ENCODE measurements at places on chromosomes 11 and 22.

DNA sequence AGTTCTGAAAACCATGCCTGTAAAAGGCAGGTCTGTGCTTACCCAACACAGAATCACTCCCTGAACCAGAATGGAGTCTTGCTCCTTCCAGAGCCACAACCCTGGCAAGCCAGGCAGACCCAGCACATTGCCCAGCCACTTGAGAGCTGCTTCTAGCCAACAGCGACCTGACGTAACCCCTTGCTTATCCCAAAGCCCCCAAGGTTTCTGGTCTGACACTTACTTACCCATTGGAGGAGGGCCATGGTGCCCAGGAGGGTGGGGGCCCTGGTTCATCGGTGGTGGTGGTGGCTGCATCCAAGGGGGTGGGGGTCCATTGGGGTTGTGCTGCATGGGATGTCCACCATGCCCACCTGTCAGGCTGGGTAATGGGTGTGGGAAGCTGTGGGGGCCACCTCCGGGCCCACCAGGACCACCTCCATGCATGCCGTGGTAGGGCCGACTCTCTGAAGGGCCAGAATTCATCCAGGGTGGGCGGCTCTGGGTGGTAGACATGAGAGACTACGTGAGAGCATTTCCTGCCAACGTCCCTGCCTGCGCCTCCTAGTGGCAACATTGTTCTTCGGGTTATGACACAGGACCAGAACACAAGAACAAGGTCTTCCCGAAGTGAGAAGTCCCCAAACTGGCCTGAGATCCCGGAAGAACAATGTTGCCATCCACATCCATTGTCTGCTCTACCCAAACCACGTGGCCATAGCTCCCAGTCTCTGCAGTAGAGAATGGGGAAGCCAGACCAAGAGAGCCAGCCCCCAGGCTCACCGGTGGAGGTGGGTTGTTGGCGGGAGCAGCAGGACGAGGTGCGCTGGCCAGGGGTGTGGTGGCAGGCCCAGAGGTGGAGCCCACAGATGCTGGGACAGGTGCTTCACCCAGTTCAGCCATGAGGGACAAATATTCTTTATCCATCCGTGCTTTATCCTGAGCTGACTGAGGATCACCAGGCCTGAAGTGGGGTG is 7.8 kb upstream of the PYGM start:
- DNase-seq: peak; percentile 75

- DNase-seq: no peak
Observed at GRCh38 chr22:39220890-39221850, 23.6 kb downstream of the PDGFB start.

DNA sequence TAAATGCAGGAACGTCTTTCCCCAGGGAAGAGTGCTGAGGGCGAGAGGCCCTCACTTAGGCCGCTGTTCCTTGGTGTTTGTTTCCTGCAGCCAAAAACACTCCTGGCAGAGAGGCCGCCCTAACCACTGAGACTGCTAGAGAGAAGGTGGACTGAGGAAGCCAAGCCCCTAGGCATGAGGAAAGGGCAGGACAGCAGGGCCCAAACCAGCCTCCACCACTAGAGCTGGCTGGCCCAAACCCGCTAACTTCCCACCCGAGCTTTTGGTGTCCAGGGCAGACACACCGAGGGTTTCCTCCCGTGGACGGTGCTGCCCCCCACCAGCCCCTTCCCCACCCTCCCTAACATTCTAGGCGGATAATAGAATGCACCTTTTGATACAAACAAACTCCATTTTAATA is 6.0 kb downstream of the FGF19 start:
- DNase-seq: no peak

DNA sequence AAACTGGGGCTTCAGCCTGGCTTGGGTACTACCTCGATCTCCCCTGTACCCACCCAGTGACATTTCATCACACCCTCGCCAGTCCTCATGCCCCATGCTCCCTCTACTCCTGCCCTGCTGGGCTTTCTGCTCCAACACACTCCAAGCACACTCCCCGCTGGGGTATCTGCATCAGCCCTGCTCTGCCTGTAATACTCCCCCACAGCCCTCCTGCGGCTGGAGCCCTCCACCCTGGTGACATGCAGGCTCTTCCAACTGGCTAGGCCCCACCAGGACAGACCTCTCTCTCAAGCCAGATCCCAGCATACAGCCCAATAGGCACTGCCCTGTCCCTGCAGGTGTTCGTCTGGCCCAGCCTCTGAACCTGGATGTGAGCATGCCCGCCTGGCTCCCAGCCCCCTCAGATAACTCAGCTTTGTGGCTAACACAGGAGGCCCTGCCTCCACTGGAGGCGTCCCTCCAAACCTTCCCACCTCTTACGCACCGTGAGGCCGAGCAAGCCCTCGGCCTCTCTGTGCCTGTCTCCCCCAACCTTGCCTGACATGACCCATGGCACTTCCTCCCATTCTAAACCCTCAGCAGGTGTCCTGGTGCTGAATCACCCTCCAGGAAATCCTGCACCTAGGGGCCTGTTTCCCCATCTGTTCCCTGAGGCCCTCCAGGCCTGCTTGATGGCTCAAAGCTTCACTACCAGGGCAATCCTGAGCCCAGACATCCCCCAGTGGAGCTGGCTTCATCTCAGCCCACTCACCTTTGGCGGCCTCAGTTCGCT is 33.5 kb upstream of the TXNRD2 start:
- DNase-seq: no peak

DNA sequence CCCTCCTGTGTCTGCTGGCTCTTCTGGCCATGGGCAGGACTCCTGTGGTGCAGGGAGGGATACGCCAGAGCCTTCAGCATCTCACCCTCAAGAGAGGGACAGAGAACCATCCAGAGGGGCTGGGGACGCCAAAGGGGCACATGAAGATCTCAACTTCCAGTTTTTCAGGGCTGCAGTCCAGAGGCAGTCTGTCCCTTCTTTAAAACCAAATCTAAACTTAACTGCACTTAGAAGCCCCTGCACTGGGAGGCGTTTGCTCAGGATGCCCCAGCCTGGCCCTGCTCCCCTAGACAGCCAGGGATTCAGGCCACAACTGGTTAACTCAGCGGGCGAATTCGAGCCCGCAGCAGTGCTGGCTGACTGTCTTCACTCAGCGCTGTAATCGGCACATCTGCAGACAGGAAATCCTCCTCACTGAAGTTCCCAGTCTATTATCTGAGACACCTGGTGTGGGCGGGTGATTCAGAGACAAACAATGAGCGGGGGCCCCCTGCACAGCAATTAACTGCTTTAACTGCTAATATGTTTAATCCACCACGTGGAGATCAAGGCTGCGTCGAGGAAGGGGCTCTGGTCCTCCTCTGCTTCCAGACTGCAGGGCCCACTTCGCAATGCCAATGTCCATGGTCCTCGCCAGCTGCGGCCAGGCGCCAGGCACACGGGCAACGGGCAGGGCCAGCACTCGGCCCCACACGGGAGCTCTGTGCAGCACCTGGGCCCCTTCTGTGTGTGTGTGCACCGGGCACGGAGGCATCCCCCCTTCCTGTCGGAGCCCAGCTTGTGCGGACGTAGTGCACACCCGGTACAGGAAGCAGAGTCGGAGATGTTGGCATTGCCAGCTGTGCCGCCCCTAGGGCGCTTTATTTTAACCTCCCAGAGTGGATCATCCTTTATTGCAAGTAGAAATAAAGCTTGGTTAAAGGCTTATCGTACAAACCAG is 36.9 kb upstream of the GNB1L start:
- DNase-seq: peak; percentile 53

- DNase-seq: no peak
Observed at GRCh38 chr11:70491696-70492472, 93.6 kb downstream of the CTTN start.

- DNase-seq: no peak
Observed at GRCh38 chr11:11567936-11568650, 53.7 kb downstream of the GALNT18 start.

DNA sequence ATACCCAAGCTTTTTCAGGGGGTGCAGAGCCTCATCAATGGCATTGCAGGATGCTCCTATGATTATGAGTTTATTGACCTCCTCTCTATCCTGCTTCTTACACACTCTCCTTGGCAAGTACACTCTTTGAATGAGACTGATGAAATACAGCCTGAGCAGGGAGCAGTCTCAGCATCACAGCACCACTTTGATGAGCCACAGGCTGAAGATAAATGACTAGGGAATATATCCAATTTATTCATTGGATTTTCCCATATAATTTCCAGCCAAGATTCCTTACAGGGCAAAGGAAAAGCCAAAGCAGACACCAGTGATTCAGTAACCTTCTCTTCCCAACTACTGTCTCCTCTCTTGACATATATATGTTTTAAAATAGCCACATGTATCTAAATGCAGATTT is 79.2 kb downstream of the CASP12 start:
- no peak for DNase-seq

- DNase-seq: no peak
Observed at GRCh38 chr22:19620742-19621371, 93.4 kb upstream of the SEPTIN5 start.

GRCh38 chr11:104043142-104043541 is 6.7 kb downstream of the DDI1 start:
- DNase-seq: no peak

DNA sequence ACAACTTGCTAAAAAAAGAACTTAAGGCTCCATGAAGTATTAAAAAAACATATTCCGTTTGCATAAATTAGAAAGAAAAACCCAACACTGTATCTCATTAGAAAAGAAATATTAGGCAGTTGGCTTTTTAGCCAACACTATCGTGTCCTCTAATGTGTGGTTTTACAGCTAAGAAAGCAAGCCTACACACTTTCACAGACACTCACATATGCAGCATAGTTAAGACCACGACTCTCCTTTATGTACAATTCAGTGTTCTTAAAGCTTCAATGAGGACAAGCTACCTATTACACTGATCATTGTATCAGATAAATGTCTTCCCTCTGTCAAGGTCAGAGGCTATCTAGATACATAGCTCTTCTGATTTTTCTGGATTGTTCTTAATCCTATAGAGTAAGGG is 80.1 kb downstream of the PICALM start:
- no peak for DNase-seq

DNA sequence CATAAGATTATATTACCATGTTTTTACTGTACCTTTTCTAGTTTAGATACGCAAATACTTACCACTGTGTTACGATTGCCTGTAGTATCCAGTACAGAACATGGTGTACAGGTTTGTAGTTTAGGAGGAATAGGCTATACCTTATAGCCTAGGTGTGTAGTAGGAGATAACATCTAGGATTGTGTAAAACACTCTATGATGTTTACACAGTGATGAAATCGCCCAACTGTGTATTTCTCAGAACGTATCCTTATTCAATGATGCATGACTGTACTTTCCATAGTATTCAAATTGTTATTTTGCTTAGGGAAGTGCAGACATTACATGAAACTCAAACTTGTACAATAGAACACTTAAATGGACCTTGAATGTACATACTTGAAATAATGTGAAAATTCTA is 188.1 kb upstream of the PDGFD start:
- no peak for DNase-seq

GRCh38 chr11:10730151-10730550 is 20.9 kb upstream of the CTR9 start:
- no peak for DNase-seq

Data from activated CD4-positive, alpha-beta T cell treated with anti-CD3 and anti-CD28 coated beads, Interleukin-2, amount 50 U/mL, for 24 hours (primary cell).